ENCODE measurements at places on chromosomes 4 and X.

- DNase-seq, result no peak
Measured at GRCh38 chrX:133419911-133420310, 4.6 kb upstream of the GPC4 start.

DNA sequence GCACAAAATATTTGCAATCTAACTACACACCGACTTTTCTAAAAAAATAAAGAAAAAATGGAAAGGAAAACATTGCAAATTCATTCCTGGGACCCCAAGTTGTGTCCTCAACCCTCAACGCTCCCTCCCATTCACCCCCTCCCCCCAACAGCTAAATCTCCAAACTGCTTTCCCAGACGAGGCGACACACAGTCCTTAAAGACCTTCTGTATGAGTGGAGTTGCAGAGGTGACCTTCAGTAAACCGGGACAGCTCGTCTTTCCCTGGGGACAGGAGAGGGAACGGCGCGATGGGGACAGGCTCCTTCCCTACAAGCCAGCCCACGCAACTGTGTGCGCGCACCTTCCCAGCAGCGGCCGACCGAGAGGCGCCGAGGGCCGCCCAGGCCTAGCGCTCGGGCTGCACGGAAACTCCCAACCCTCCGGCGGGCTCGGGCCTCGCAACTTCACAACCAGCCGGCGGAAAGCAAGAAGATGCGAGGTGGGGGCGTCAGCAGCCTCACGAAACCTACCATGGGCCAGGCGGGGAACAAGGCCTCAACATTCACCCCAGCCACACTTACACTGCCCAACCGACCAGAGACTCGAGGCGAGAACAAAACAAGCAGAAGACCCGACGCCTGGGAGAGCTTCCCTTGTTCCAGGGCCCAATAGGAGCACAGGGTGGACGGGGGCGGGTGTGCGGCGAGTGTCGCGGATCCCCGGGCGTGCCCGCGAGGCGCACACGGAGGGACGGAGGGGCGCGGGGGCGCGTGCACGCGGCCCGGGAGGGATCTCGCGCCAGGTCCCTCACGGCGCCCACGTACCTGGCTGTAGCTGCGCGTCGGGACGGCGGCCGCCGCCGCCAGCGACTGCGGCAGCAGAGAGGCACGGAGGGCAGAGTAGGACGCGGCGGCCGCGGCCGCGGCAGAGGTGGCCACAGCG, 763 bp downstream of the GRSF1 start:
- DNase-seq, result peak; percentile 26

GRCh38 chrX:16774746-16775145, 11.5 kb upstream of the TXLNG start:
- no peak for DNase-seq

DNA sequence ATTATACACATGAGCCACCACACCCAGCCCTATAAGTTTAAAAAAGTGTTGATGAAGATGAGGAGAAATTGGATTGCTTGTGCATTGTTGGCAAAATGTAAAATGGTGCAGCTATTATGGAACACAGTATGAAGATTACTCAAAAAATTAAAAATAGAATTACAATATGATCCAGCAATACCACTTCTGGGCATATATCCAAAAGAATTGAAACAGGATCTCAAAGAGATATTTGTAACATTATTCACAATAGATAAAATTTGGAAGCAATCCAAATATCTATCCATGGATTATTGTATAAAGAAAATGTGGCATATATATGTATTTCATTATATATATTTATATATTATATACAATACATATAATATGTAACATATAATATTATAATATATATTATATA, 515.6 kb upstream of the GNPDA2 start:
- DNase-seq, result no peak

- DNase-seq, result no peak
Measured at GRCh38 chrX:87338510-87338909, 179.1 kb upstream of the KLHL4 start.

DNA sequence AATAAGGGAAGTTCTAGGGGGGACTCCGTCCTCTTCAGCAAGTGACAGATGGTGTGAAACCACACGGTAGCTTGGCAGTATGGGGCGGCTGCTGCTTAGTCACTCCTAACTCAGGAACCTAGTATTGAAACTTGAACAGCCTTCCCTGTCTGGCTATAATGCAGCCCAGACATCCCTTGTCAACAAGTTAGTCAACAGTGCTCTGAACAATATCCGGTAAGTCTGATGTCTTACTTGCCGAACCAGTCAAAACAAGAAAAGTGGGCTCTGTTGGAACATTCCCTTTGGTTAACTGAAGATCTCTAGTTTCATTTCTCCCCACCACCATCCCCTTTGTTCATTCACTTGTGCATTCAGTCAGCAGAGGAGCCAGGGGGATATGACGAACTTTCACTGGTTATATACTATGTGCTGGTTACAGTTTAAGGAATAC, 18.7 kb upstream of the CXCL13 start:
- peak; percentile 20 for DNase-seq

Data from stimulated activated CD8-positive, alpha-beta memory T cell treated with anti-CD3 and anti-CD28 coated beads, Interleukin-7, amount 100 ng/mL, for 24 hours (primary cell).